ENCODE measurements at places on chromosomes 7 and 10.

- no peak for DNase-seq
These were observed 9.0 kb downstream of the MYOF start for GRCh38 chr10:93473161-93473560.

DNA sequence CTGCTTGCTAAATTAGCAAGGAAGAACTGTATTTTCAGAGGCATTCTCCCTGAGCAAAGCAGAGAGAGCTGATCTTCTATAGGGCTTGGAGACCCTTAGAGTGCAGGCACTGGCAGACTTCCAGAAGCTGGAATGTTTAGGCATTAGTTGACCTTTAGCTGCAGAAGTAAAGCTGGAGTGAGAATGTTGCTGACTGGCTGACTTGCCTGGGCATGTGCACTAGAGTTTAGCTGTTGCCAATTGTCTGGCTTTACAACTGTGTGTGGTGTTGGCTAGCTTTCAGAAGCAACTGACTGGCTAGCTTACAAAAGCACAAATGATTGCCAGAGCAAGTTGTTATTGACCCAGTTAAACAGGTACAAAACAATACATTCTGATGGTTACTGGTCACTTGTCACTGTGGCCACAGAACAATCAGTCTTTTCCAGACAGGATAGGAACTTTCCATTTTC lies 25.1 kb downstream of the FAM13C start:
- DNase-seq, result peak; percentile 89

- no peak for DNase-seq
These were observed 515.4 kb downstream of the NEBL start for GRCh38 chr10:20381761-20382160.

DNA sequence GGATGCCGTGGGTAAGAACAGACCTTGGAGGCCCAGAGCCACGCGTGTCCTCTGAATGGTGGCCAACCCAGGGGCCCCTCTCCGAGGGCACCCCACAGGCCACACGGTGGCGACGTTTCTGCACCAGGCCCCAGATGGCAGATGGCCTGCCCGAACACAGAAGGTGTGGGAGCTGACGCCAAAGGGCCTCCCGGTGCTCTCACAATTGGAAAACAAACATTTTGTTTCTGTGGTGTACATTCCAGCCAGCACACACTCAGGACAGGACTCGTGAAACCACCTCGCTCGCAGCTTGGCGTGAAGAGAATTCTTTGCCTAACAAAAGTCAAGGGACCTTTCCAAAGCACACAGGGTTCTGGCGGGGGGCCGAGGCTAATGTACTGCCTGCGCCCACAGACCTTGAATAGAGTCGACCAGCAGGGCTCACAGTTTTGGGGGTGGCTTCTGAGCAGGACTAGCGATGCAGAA lies 112.1 kb downstream of the FAM53B start:
- peak; percentile 63 for DNase-seq

DNA sequence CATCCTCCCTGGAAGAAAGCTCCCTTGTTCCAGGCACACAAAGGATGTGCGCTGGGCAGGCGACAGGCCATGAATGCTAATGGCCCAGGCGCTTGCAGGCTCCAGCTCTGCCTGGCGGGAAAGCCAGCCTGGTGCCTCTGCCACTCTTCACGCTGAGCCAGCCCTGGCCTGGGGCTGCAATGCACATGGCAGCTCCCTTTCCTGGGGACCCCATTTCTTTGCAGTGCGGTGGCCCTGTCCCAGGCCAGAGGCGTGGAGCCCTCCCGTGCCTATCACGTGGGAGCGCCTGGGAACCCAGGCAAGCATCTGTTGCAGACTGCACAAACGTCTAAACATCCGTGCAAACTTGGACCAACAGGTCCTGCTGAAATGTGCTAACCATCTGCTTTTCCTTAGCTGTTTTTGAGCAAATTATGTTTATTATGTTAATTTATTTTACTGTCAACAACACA lies 152.1 kb upstream of the LYZL2 start:
- no peak for DNase-seq
